ENCODE measurements at places on chromosomes 7 and 10.

- DNase-seq, result no peak
Observed at GRCh38 chr7:1886361-1887064, 216.4 kb downstream of the ELFN1 start.

DNA sequence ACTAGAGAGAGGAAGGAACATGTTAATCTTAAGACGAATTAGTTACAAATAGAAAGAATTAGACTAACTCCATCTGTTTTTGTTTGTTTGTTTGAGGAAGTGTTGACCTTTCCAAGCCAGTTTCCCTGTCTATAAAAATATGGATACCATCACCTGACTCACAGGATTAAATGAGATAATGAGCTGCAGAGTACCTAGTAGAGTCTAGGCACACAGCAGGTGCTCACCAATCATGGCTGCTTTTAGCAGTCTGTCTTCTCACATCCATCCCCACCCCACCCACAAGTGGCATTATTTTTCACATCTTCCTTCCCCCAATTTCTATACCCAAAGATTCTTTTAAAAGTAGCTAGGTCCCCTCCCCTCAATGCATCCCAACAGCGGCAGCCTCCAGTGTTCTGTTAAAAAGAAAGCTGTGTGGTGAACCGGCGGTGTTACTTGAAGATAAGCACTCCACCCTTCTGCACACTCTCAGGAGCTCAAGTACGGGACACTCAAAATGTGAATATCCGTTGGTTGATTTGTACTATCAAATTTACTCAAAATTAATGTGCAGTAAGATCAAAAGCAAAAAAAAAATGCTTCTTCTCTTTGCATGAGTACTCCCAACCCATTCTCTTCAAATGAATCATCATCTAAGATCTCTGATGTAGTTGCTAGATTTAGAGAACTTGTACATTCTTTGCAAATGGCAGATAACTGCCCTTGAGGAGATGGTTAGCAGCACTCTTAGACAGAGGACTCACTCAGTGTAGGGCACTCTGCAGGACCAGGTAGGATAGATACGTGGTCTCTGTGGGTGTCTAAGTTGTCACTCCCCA is 145.4 kb upstream of the ASAH2 start:
- DNase-seq, result no peak

DNA sequence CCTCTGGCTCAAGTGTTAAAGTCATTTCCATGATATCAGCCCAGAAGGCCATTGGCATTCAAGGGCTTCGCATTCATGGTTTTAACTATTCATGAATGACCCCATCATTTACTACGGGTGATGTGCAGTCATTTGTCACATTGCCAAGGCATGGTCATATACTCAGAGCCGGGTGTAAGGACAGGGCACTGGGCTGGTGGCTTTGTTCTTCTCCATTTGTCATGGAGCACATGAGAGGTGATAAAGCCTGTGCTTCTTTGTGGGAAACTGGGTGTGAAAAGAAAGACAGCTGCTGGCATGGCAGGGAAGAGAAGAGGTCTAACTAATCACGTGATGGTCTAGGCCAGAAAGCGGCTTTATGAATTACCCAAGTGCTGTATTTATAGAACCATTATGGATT is 132.2 kb upstream of the PLXNA4 start:
- no peak for DNase-seq

- DNase-seq, result no peak
Observed at GRCh38 chr7:46713868-46714596, 793.0 kb upstream of the IGFBP3 start.

DNA sequence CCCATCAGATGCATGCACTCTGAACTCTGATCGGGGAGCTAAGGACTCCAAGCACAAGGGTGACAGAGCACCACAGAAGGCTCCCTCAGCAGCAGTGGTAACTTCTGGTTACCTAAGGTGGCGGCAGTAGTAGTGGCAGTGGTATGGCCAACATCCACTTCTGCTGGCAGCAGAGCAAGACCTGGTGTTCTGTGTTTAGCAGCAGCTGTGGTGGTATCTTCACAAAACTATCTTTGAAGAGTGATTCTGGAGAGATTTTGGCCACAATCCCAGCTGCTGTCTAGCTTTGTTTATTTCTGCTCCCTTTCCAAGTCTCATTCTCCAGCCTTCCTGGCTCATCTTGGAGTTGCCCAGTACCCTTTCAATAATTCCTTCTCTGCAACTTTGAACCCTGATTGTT is 102.4 kb upstream of the LRGUK start:
- no peak for DNase-seq

DNA sequence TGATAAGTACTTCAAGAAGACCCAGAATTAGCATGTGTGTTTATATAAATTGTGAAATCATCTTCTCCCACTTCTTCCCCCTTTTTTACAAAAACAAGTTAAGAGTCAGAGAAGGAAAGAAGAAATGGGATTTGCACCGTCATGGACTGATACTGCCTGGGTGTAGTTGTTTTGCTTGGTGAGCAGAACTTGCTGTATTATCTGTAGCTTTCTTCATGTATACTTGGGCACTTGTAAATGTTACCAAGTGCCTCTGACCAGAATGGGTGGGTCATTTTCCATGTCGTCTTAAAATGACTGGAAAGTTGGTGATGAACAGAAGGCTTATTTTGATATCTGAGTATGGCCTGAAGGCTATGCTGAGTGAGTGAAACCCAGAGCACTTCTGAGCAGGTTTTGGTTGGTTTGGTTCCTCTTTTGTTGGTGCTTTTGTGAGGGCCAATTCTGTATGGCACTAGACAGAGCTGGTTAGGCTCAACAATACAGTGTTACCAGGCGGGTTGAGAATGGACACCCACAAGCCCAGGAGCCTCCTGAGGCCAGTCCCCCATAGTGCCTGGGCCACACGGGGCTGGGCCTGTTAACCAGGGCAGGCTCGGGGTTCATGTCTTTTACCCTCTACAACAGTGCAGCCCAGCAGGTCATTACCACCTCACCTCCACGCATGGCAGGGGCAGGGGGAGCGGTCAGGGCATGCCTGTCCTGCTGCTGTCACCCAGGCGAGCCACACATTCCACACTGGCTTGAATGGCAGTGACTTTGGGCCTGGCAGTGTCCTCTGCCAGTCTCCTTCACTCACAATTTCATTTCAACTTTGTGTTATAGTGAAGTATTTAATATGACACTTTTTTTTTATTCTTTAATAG is 115.1 kb downstream of the CCNY start:
- no peak for DNase-seq

DNA sequence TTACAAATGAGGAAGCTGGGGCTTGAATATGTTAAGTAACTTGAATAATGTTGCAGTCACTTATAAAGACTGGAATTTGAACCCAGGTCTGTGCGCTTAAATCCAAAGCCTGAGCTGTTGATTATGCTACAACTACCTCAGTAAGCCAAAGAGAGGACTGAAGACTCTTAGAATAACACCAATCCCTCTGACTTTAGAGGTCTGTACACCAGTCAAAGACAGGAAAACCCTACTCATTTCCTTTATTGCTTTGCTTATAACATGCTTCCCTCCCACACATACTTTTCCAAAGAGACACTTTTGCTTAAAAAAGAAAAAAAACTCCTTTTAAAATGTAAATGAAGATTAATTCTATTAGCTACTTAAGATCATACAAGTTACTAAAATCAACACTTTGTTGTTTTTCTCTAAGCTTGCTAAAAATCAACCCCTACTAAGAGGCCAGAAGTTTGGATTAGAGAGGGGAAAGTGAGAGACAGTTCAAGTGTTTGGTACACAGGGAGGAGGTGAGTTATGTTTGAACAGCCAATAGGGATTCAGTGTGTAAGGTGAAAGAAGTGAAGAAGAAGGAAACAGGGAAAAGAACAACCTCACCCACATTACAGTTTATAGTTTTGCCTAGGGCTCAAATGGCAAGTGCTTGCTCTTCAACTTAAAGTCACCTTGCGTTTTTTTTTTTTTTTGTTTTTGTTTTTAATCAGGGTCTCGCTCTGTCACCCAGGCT is 74.8 kb downstream of the MDH2 start:
- no peak for DNase-seq

DNA sequence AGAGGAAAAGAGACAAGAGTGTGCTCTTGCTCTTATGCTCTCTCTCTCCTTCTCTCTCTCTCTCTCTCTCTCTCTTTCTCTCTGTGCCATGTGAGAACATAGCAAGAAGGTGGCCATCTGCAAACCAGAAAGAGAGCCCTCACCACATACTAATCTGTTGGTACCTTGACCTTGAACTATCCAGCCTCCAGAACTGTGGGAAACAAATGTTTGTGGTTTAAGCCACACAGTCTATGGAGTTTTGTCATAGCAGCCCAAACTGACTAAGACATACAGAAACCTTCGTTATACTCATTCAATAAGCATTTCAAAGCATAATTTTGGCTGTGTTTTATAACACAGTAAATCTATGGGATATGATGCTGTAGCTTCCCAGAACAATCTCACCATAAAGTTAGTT is 56.4 kb upstream of the PLPP4 start:
- no peak for DNase-seq

DNA sequence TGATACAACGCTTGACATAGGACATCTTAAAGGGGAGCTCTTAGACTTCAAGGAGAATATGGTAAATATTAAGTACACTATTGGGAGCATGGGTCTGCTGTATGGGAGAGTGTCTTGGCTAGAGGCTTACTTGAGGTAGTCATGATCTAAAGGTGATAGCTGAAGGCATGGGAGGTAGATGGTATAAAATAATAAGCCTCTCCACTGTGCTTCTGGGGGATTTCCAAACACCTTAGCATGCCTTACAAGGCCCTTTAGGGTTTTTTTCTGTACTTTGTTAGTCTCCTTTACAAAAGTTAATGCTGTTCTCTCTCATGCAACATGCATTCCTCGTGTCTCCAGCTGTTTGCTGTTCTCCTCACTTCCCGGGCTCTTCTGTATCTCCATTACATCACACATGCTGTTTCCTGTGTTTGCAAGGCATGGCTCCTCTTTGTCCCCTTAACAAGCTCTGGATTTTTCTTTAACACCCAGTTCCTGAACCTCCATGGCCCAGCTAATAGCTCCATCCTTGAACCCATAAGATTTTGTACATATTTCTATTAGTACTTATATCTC is 449.7 kb downstream of the AUTS2 start:
- no peak for DNase-seq

- no peak for DNase-seq
Observed at GRCh38 chr10:100827819-100828737, 82.7 kb downstream of the PAX2 start.

GRCh38 chr7:110759069-110759468 is 331.9 kb upstream of the LRRN3 start:
- no peak for DNase-seq

- no peak for DNase-seq
Observed at GRCh38 chr7:84492098-84493034, 297.8 kb upstream of the SEMA3A start.

- no peak for DNase-seq
Observed at GRCh38 chr7:104929921-104930320, 84.1 kb upstream of the KMT2E start.

GRCh38 chr10:125084614-125085257 is 75.6 kb downstream of the CTBP2 start:
- no peak for DNase-seq

GRCh38 chr10:91980319-91980718 is 56.7 kb downstream of the BTAF1 start:
- DNase-seq, result no peak

DNA sequence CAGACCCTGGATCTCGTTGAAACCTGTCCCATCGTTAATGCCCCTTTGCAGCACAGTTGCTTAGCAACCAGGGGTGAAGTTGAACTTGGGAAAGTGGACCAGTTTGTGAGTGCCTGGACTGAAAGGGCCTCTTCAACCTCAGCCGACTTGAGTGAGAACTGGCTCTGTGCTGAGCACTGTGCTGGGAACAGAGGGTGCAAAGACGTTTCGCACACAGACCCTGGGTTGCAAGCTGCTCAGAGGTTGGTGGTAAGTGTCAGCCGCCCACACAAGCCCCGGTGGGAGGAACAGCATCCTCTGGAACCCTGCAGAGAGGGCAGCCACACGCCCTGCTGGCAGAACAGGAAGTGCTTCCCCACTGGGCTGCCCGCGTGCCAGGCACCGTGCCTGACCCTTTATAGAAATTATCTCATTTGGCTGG is 89.2 kb downstream of the CARD11 start:
- DNase-seq, result no peak

- no peak for DNase-seq
Observed at GRCh38 chr10:53754596-53755250, 982.1 kb upstream of the MBL2 start.

DNA sequence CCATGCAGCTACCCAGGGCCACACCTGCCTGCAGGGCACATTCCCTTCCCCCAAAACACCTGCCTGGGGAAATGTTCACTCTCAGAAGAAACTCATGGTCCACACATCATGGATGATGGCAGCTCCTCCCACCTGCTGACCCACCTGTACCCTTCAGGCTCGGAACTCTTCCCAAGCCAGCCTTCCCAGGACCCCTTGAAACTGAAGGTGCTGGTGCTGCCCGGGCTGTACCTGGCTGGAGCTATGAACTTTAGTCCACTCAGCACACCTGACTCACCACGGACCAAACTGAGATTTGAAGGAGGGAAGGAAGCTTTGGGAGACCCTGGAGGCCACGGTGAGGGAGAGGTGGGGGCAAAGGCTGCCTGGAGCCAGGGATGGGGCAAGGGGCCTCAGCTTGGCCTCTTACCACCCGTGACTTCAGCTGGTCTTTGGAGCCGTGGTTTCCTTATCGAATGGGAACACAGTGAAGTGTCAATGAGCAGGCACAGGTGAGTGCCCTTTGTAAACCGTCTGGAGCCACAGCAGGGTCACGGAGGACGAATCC is 30.1 kb upstream of the INPP5A start:
- DNase-seq, result no peak

- no peak for DNase-seq
Observed at GRCh38 chr10:86070278-86070677, 296.3 kb downstream of the GRID1 start.

- DNase-seq, result no peak
Observed at GRCh38 chr10:28984431-28984830, 304.4 kb upstream of the LYZL1 start.

DNA sequence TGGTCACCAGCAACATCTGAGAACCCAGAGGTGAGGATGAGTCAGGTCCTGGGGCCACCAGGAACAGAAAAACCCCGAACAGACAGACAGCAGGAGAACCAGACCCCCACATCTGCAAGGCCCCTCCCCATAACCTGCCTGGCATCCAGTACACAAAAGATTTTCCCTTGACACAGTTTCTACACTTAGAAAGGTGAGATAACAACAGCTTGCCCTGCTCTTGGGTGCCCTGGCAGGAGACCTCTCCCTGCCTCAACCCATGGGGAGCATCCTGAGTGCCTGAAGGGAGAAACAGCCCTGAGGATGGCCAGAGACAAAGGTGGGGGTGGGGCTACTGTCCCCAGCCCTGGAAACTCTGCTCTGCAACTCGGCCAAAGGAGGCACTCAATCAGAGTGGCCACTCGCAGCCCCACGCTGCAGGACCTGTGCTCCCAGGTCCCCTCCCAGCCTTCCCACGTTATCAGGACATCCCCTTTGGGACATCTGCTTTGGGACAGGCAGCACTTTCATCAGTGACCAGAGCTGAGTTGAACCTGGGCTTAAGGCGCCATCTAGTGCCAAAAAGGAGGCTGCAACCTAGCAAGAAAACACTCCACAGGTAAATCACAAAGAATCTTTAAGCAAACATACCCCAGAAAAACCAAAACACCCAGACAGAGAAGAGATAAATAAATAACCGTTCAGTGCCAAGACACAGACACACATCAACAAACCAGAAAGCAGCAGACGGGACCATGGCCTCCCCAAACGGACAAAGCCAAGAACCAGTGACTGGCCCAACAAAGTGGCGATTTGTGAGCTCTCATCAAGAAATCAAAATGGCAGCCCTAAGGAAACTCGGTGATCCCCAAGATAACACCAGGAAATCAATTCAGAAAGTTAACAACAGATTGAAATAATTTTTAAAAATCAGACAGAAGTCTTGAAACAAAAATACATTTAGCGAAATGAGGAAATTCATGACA is 233.7 kb downstream of the PTPRN2 start:
- no peak for DNase-seq
